Mammary epithelial cell (primary cell): ENCODE measurements at places on chromosomes 5 and 9. TPM values are rescaled to one million over a fixed set of nuclear protein-coding genes. Genes with fewer than 3 reads are reported as not detected.
A peak's percentile ranks its signal among the peaks of the same experiment; 100 is the strongest.

GRCh38 chr9:93096131-93096802 lies at the start of gene CARD19:
TSS of gene CARD19 (plus strand) at chr9:93096217. CDS start at chr9:93096346, 129 bp downstream.
- peak; percentile 50 for DNase-seq

The PCDHGA6 gene
- total RNA-seq, result 2.7 TPM

- DNase-seq, result no peak
Measured at GRCh38 chr9:86102626-86103025, 3.3 kb upstream of the GOLM1 start.

The MVB12B gene
- 3.0 TPM for total RNA-seq

- peak; percentile 28 for DNase-seq
Measured at GRCh38 chr9:89311346-89312221, 589 bp downstream of the CKS2 start.

- DNase-seq, result no peak
Measured at GRCh38 chr9:78896479-78896878, 599.6 kb downstream of the PSAT1 start.

DNA sequence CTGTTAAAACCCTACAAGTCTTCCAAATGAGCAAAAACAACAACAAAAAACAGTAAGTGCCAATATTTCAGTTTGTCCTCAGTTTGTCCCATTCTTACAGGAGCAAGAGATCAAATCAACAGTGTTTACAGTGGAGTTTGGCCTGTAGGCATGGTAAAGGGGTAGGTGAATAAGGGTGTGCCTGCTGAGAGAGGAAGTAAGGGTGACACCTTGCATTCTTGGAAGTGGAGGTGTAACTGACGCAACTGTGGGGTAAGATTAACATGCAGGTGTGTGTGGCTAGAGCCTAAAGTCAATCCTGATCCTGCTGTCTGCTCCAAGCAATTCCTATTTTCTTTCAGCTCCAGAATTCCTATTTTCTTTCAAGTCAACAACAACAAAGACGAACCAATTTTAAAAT lies 43.4 kb downstream of the PFDN1 start:
- DNase-seq, result peak; percentile 88
